Left lung (tissue), 14 donors: ENCODE measurements at places on chromosomes 6 and 20.

- DNase-seq: no peak
Observed at GRCh38 chr6:52135217-52135616, 47.8 kb upstream of the PKHD1 start.

GRCh38 chr6:140782941-140783340 is 1349.8 kb upstream of the GJE1 start:
- no peak for DNase-seq

DNA sequence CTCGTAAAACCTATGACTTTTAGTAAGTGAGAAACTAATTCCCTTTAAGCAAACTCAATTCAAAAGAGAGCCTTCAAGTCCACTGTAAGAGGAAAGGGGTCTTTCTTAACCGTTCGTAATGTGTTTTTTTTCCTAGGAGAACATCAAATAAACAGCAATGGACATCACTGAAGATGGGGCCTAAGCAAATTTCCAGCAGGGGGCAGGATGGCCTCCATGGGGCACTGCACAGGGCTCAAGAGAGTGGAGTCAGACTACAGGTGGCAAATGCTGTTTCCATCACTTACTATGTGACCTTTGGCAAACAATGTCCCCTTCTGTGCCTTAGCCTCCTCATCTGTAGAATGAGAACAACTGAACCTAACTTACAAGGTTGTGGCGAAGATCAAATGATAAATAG is 88.7 kb downstream of the ARHGAP18 start:
- no peak for DNase-seq

- no peak for DNase-seq
Observed at GRCh38 chr6:157258878-157259277, 64.4 kb downstream of the TMEM242 start.

DNA sequence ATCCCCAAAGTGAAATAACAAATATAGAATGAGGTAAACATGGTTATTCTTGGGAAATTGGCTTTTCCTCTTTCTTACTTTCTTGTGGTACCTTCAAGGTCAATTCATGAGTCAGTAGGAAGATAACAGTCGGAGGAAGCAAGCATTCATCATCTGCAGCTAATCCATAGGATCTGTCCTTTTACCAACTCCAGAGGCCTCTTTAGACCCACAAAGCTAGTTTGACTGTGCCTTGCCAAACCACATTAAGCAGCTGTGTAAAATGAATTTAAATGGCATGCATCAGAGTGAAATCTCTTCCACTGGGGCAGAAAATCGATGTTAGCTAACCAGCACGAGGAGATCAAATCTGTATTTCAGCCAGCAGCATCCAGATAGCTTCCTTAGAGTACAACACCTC is 171.3 kb downstream of the TMEM242 start:
- no peak for DNase-seq

DNA sequence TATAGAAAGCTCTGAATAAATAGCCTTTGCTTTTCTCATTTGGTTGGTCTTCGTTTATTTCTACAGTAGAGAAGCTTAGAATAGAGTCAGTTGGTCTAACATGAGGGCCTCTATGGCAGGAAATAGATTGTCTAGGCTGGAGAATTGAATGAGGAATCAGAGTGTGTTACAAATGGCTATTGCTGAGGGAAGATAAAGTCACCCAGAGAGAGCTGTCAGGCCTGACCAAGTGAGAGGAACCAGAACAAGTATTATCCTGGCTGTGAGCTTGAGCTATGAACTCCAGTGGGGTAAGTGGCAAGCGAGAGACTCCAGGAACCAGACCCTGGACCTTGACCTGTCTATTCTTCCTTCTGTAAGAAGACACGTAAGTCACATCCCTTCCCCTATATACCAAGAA is 353.1 kb downstream of the CD83 start:
- no peak for DNase-seq

GRCh38 chr20:8811801-8812594 is 256.9 kb upstream of the PLCB4 start:
- no peak for DNase-seq

DNA sequence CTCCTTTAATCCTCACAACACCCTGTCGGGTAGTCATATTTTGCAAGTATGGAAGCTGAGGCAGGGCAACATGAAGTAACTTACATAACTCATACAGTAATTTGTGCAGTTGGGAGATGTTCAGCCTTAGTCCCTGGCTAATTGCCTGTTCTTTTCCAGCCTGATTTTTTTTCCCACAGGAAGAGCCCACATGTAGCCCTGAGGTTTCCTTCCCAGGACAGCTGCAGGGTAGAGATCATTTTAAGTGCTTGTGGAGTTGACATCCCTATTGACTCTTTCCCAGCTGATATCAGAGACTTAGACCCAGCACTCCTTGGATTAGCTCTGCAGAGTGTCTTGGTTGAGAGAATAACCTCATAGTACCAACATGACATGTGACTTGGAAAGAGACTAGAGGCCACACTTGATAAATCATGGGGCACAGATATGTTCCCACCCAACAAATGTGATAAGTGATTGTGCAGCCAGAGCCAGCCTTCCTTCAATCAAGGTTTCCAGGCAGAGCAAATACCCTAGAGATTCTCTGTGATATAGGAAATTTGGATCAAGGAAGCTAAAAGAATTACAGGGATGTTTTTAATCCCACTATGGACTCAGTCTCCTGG is 5.0 kb upstream of the BTN2A1 start:
- DNase-seq: no peak

DNA sequence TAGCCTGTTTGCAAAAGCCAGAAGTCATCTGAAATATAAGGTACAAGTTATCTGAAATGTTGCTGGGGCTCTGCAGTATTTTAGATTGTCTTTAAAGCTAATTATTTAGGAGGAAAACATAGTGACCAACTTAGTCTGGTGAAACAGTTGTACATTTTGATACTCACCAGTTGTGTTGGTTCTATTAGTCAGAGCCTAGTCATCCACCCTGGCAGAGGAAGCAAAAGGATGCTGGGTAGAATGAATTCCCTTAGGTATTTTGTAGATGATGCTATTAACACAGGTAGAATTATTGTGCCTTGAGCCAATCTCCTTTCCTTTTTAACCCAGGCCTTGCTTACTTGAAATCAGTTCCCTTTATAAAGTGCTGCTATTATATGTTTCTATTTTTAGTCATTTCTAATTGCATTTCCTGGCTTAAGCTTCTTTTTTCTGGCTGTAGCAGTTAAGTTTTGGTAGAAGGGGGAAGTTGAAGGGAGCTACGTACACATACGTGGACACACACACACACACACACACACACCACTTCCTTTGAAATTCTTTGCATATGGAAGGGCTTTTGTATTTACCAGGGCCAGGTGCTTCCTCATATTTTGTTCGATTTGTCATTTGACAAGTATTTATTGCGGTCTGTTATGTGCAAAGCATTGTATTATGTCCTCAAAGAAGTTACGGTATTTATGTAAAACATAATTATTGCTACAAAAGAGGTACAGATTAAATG is 82.4 kb downstream of the RTN4IP1 start:
- DNase-seq: no peak

DNA sequence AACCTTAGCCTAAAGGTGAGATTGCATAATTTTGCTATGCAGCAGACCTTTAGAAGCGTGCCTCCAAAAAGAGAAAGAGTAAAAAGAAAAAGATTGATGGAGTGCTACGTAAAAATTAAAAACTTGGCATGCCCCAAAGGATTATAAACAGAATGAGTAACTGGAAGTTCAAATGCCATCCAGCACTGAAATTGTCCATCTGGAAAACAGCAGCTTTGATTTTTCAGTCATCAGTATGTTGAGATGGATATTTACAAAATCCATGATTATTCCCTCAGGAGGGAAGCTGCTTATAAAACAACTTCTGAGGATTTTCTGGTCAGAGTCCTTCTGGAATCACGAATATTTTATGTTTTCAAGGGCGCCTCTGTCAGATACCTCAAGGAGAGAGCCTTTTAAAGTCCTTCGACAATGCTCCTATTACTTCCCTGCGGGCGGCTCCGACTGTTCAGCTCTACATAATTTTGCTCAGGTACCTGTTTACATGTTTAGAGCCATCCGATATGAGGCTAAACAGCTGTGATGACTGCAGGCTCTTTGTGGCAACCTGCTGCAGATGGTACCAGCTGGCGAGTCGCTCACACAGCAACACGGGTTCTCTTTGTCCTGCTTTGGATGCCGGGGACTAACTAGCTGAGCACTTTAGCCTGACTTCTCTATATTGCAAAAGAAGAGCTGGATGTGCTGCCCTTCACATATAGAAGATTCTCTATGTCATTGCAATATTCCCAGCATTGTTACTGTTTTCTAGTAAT is 83.3 kb downstream of the RCAN2 start:
- no peak for DNase-seq

GRCh38 chr20:40808936-40809335 is 119.9 kb upstream of the MAFB start:
- no peak for DNase-seq

DNA sequence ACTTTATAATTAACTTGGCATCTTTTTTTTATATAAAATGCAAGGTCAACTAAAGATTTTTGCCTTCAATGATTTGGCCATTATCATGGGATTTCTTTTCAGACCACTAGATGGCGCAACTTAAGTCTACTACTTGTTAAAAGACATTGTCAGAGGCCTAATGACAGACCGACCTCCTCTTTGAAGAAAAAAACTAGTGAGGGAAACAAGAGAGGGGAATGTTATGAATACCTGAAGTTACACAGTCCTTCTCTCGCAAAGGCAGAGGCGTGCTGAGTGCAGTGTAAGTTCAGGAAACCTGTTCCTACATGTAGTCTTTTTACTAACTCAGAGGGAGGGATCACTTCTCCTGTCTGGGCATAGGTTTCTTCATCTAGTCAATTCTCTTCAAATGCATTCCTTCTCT is 9.3 kb downstream of the TRAPPC3L start:
- peak; percentile 48 for DNase-seq

- DNase-seq: no peak
Observed at GRCh38 chr6:11021003-11021402, 23.1 kb downstream of the ELOVL2 start.

- DNase-seq: no peak
Observed at GRCh38 chr6:19736066-19736465, 101.1 kb upstream of the ID4 start.

DNA sequence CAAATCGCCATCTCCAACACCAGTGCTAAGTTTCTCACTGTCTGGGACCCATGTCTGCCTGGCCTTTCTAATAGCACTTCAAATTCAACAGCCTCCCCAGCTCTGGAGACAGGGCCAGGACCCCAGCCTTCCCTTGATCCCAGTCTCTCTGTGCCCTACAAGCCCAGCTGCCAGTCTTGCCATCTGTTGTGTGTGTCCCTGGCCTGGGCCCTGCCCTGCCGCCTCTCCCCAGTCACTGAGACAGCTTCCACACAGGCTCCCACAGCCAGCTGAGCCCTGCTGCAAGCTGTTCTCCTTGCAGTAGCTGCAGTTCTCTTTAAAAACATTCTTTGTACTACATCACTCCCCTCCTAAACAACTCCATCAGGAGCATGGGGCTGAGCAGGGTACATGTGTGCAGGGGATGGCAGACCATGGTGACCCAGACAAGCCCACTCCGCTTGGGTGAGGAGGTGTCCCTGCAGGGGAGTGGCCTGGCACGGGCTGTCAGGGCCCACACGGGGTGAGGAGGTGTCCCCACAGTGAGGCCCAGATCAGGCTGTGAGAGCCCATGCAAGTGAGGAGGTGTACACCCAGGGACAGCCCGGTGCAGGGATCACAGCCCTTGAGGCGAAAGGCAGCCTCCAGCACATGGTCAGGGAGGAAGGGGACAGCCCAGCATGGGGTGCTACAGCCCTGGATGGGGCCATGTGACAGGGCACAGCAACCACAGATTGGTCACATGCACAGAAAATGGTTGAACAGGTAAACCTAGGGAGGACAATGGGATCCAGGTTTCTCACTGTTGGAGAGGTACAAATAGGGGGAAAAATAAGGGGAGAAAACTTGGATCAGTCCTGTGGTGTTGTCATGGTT is 16.2 kb downstream of the CST7 start:
- DNase-seq: no peak

DNA sequence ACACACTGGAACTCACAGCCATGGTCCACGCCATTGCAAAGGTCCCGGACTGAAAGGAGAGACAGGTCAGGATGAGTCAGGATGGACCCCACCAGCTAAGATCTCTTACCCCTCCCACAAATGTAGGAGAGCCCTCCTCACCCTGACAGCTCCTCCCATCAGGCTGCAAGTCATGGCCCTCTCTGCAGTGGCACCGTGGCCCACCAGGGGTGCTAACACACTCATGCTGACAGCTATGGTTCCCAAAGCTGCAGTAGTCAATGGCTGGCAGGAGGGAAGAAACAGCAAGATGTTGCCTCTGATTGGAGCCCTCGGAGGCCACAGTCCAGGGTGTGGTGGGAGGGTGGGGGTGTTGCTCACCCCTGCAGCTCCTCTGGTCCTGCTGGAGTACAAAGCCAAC is 5.7 kb upstream of the RBPJL start:
- no peak for DNase-seq

GRCh38 chr6:73451223-73452106 is 632 bp downstream of the CGAS start:
- peak; percentile 60 for DNase-seq

- DNase-seq: peak; percentile 53
Observed at GRCh38 chr20:21505161-21505809, 8.6 kb downstream of the NKX2-2 start.

DNA sequence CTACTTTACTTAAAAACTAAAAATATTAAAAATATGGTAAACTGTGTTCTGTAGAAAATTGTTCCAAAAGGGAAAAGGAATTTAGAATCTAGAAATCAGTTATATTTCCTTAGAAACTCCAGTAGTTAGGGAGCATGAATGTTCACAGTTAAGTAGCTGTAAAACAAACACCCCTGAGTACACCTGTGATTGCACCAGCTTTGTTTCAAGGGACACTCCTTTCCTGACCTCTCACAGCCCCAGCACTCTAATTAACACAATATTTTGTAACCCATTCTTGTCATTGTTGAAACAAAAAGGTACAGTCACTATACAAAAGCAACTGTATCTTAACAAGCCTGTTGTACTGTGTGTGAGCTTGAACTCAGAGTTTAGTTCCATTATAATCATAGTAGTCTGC is 72.3 kb downstream of the NCOA7 start:
- no peak for DNase-seq

GRCh38 chr6:34227761-34228421 is 8.8 kb upstream of the HMGA1 start:
- DNase-seq: no peak

GRCh38 chr6:139474145-139475108 is 100.0 kb upstream of the CITED2 start:
- peak; percentile 85 for DNase-seq

GRCh38 chr6:137282254-137282653 is 63.1 kb upstream of the IFNGR1 start:
- no peak for DNase-seq

- DNase-seq: no peak
Observed at GRCh38 chr20:14335052-14335451, 2.4 kb downstream of the FLRT3 start.

DNA sequence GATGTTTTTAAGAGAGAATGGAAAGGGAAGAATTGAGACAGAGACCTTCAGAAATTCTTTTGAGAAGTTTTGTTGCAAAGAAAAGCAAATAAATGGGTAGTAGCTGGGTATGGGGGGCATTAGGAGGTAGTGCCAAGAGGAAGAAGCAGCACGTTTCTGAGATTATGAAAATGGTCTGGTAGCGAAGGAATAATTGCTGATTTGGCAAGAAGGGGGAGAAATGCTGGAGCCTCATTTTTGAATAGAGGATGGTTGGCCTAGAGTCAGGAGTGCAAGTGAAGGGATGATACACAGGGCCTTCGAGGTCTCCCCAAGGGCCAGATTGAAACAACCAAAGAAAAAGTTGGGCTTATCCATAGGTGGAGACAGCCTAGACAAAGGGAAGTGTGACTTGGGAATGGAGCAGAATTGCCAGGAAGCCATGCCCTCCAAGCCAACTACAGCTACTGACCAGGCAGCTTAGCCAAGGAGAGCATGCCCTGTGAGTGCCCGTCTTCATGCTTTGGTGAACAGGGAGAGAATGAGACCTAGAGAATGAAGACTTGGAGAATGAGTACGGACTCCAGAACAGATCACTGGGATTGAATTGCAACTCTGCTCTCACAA is 14.2 kb upstream of the TBC1D7 start:
- DNase-seq: no peak
